ENCODE measurements at places on chromosomes 2 and 18.

GRCh38 chr2:224173933-224174332 lies 134.8 kb upstream of the SERPINE2 start:
- DNase-seq = no peak

GRCh38 chr2:127217470-127218325 lies 2.4 kb downstream of the CYP27C1 start:
- DNase-seq = no peak

- DNase-seq = no peak
Measured at GRCh38 chr2:176385838-176386237, 116.6 kb downstream of the MTX2 start.

DNA sequence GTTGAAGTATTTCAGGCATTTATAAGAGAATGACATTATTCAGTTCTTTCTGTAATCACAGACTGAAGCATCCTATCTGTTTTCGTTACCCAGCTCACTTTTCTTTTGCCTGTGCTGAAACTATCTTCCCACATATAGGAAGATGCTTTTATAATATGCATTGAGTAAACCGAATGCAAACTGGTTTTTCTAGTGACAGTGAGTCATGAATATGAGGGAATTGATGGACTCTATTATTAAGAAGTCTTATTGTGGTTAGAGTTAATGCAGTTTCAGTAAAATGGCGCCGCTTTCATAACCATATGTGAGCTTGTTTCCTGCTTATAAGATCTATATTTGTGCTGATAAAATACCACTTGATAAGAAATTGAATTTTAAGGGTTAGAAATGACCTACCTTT lies 59.2 kb downstream of the ACVR2A start:
- no peak for DNase-seq

DNA sequence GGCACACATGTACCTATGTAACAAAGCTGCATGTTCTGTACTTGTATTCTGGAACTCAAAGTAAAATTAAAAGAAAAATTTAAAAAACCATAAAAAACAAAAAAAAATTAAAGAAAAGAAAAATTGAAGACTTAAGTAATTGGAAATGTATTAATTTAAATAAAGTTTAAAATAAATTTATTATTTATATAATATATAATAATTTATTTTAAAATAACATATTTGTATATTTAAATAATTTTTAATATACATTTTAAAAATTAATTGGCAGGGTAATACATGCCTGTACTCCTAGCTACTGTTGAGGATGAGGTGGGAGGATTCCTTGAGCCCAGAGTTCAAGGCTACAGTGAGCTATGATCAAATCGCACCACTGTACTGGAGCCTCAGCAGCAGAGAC lies 1830.6 kb upstream of the CELF4 start:
- DNase-seq = no peak

DNA sequence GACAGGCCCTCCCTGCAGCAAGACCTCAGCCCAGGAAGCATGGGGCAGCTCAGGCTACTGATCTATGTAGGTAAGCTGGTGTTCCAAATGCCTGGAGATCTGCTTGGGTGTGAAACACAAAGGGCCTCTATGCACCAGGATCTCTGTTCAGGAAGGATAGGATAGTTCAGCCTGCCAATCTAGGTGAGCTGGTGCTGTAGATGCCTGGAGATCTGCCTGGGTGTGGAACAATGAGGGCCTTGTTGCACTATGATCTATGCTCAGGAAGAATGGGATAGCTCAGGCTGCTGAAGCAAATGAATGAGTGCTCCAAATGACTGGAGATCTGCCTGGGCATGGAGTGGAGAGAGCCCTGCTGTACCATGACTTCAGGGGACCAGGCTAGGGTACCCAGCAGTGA lies 48.9 kb upstream of the MYL1 start:
- DNase-seq = no peak

DNA sequence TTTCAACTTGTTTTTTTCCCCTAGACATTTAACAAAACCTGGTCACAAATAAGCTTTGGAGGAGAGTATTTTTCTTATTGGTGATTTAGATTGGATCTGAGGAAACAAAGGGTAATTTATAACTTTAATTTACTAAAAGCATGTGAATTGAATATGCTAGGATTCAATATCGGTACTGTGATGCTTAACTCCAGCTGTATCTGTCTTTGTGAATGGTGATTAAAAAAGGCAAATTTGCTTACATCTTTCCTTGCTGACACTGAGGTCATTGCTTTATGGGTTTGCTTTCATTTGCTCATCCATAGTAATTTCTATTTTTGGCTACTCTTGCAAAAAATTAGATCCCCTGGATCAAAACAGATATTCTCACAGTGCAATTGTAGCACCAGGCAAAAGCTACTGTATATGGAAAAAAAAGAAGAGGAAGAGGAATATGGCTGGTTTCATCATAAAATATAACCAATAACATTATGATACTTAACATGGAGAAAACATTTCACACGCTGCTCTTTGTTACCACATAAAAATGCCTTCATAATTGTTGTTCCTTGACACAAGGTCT lies 832.0 kb upstream of the ZEB2 start:
- DNase-seq = no peak

GRCh38 chr2:115070002-115070401 lies 627.6 kb downstream of the DPP10 start:
- no peak for DNase-seq

DNA sequence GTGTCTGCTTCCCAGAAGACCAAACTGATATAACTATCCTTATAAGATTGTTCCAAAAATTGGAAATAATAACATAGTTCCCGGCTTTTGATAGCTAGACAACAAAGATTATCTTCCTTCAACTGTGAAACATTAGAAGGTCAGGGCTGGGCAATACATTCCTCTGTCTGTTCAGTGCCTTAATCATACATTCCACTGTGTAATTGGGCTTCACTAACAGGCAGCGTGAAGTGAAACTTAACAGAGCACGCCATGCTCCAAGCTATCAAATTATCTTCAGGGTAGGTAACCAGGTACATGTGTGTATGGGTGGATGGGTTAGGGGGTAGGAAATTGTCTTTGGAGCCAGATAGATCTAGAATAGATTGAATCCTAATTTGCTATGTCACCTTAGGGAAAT lies 23.5 kb upstream of the ARL5A start:
- no peak for DNase-seq

Measured in stimulated activated CD8-positive, alpha-beta memory T cell treated with anti-CD3 and anti-CD28 coated beads, Interleukin-4, amount 100 ng/mL, for 1 hour (primary cell).